ENCODE measurements at places on chromosomes 4 and X.
A peak's percentile ranks its signal among the peaks of the same experiment; 100 is the strongest.

GRCh38 chr4:109164011-109164410 lies 138.4 kb downstream of the COL25A1 start:
- no peak for DNase-seq

- peak; percentile 45 for DNase-seq
These were observed 119.8 kb downstream of the NEK1 start for GRCh38 chr4:169492436-169493163.

DNA sequence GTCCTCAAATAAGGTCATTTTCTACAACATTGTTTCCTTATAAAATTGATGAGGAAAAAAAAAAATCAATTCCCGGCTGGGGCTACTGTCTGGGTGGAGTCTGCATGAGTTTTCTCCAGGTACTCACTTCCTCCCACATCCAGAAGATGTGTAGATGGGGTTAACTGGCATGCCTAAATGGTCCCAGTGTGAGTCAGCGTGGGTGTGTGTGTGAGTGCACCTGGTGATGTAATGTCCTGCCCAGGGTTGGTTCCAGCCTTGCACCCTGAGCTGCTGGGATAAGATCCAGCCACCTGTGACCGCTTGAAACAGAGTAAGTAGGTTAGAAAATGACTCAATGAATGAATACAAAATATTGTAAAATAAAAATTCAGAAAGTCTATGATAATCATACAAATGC lies 11.1 kb downstream of the USP26 start:
- no peak for DNase-seq

- DNase-seq: no peak
These were observed 652.8 kb upstream of the NR3C2 start for GRCh38 chr4:149095001-149095400.

DNA sequence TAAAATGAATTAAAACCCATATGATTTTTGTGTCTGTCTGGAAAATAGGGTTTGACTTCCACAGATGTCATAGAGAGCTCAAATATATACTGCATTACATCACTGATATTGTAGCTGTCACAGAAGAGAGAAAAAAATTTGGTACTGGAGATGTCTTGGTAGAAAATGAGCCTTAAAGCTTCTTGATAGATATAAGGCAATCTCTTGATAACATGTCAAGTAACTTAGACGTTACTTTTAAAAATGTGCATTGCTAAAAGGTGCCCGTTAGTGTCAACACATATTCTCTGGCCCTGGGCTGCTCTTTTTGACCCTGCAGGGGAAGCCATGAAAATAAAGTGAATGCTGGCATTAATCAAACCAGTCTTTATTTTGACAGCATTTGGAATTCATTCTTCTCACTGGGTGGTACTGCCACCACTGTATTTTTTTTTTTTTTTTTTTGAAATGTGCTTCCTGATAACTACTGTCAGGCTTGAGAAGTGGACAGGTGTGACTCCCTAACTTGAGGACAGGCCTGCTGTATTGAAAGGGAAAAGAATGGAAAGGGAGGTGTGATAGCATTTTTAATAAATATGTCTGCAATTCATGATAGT lies 53.0 kb upstream of the RAPGEF2 start:
- DNase-seq: no peak

DNA sequence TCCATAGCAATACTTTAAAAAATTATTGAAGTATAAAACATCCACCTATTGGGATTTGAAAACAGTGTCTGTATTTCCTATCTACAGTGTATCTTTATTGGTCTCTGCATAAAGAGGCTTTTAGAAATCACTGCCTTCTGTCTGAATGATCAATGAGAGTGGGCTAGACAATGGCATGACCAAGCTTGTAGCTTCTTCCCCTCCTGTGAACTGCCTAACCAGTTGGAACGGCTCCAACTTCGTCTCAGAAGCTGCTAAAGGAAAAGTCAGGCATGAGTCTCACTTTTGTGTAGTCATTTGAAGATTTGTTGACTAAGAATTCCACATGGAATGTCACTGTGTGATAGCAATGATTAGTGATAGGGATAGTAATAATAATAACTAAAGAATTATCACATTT lies 64.2 kb downstream of the INTS12 start:
- DNase-seq: no peak

DNA sequence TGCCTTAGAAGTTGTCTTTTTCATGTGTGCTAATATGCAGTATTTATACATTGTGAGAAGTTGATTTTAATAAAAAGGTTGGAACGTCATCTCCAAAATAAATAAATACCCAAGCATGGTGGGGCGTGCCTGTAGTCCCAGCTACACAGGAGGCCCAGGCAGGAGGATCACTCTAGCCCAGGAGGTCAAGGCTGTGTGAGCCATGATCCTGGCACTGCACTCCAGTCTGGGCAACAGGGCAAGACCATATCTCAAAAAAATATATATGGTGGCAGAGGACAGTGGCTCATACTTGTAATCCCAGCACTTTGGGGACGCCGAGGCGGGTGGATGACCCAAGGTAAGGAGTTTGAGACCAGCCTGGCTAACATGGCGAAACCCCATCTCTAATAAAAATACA lies 6.4 kb downstream of the SLBP start:
- no peak for DNase-seq

GRCh38 chr4:24677909-24678308 lies 93.6 kb upstream of the DHX15 start:
- DNase-seq: no peak

GRCh38 chr4:69765751-69766150 lies 5.3 kb upstream of the SULT1B1 start:
- no peak for DNase-seq
